ENCODE measurements at places on chromosomes 7 and 10.

DNA sequence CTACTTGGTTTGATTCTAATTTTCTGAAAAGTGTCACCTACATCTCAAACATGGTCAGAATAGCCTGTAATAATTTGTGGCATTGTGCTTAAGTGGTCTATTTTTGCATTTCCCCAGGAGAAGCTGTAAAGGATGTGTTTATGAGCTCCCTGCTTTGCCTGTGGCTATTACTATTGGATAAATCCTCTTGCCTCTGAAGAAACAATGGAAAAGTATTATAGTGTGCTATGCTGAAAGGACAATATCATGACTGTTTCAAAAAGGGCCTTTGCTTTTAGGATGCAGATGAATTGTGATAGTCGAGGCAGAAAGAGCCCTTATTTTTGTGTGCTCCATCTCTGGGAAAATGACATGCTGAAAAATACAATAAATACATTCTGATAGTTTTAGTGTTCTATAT is 94.1 kb upstream of the ARMC3 start:
- DNase-seq, result no peak

DNA sequence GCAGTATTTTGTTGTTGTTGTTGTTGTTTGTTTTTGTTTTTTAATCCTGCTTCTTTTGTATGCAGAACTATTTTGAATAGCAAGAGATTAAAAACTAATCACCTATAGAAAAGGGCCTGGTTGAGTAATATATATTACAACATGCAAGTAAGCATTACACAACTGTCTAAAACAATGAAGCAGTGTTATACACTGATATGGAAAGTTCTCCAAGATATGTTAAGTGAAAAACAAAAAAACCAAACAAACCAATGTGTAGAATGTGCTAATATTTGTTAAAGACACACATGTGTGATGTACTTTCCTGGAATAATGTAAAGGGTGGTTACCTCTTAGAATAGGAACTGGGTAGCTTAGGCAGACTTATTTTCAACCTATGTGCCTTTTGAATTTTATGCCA is 117.4 kb downstream of the ZNF365 start:
- DNase-seq, result no peak

- DNase-seq, result no peak
Measured at GRCh38 chr7:24036033-24036412, 248.0 kb upstream of the NPY start.

- no peak for DNase-seq
Measured at GRCh38 chr10:104334965-104335650, 3.2 kb downstream of the ITPRIP start.

- no peak for DNase-seq
Measured at GRCh38 chr10:29728541-29729049, 93.8 kb upstream of the SVIL start.

- no peak for DNase-seq
Measured at GRCh38 chr10:45058580-45058979, 57.9 kb downstream of the ZNF22 start.

GRCh38 chr10:95508730-95509129 is 52.4 kb downstream of the SORBS1 start:
- DNase-seq, result no peak

- DNase-seq, result no peak
Measured at GRCh38 chr10:75753621-75754020, 322.2 kb downstream of the LRMDA start.

GRCh38 chr10:113820507-113820906 is 33.4 kb downstream of the DCLRE1A start:
- DNase-seq, result no peak

- no peak for DNase-seq
Measured at GRCh38 chr10:62647375-62648092, 157.0 kb upstream of the ADO start.

DNA sequence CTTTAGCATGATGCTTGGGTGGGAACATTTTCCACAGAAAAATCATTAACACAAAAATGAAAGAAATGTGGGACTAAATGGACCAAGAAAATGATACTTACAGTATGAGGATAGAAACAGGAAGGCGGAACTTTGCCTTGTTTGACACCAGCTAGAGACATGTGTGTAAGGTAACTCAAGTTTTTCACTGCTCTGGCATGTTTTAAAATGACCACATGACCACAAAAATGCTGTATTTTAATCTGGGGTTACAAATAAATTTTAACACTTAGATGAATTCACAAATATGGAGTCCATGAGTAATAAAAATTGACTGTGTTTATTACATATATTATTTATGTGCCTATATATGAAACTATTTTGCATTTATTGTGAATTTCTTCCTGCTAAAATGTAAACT is 100.9 kb upstream of the PHYHIPL start:
- no peak for DNase-seq

DNA sequence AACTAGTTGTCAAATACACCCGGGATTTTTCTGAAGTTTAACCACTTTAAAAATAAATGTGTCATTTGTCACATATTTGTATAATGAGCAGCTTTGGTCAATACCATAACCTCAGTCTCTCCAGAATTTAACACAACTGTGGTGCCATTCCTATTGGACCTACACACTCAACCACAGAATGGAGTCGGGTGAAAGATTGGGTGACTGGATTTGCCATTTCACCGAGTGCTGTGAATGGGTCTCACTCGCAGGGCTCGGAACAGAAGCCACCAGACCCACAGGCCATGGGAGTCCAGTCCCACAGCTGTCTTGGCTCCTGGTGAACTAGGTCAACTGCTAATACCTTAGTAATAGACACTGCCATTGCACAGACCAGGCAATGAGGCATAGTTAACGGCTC is 298.4 kb downstream of the CCDC3 start:
- no peak for DNase-seq

GRCh38 chr7:146654048-146654447 is 537.4 kb downstream of the CNTNAP2 start:
- DNase-seq, result no peak

DNA sequence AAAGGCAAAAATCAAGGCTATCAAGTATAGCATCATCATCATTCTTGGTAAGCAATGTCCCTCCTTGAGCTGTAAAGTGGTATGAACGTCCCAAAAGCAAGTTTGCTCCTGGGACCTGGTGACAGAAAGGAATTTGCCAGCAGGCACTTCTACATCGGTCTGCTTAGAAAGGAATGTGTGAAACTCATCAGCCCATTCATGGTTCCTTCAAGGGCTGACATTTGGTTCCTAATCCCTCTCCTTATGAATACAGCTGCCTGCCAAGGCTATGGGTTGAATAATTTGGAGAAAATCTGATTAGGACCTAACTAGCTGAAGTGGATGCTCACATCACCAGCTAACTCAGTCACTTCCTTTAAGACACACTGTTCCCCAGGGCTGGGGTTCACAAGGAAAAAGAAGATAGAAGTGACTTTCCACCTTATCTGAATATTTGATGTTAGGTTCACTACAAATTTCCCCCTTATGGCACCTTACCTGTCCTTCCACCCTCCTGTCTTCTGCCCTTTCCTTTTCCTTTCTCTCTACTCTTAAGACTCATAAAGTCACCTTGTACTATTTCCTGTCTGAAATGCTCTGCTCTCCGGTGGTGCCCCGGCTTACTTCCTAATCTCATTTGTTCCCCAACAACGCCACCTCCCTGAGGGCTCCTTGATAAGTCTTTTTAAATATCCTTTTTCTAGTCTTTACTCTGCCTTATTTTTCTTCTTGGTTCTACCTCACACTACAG is 187.1 kb downstream of the NPSR1 start:
- no peak for DNase-seq

DNA sequence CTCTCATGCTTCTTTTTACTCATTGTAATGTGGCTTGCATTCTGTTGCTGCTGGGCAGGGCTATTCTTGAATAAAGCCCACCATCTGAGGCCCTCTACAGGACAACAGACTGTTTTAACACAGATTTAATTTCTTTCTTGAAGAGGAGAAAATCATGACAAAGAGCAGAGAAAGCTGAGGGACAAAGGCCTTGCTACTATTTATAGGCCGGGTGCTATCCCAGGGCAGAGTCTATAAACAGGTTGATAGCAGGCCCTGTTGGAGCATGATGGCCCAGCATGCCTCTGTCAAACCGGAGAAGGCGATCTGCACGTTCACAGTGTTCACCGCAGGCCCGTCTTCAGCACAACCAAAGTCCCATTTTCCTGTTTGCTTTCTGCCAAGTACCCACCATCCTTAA is 3.0 kb downstream of the VIPR2 start:
- DNase-seq, result no peak

DNA sequence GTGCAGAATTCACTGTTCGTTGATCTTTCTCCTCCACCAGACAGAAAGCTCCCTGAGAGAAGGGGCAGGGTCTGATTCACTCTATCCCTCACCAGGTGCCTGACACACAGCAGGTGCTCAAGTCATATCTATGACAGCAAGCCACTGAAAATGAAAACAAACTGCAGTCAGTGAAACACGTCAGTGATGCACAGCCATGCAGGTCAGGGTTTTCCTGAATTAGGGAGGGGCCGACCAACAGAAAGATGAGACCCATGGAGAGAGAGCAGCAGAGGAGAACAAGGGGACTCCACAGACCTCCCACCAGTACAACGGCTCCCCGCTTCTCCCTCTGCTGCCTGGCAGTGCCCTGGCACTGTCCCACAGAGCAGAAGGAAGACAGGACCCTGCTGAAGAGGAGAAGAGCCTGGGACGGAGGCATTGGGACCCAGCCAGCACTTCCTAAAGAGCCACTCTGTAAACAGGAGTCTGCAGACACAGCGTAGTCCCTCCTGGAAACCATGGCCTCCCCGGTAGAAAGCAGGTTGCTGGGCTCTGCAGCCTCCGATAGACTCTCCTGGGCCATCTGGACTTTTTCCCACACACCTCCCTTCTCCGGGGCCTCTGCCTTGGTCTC is 50.3 kb downstream of the FAM53B start:
- DNase-seq, result no peak

DNA sequence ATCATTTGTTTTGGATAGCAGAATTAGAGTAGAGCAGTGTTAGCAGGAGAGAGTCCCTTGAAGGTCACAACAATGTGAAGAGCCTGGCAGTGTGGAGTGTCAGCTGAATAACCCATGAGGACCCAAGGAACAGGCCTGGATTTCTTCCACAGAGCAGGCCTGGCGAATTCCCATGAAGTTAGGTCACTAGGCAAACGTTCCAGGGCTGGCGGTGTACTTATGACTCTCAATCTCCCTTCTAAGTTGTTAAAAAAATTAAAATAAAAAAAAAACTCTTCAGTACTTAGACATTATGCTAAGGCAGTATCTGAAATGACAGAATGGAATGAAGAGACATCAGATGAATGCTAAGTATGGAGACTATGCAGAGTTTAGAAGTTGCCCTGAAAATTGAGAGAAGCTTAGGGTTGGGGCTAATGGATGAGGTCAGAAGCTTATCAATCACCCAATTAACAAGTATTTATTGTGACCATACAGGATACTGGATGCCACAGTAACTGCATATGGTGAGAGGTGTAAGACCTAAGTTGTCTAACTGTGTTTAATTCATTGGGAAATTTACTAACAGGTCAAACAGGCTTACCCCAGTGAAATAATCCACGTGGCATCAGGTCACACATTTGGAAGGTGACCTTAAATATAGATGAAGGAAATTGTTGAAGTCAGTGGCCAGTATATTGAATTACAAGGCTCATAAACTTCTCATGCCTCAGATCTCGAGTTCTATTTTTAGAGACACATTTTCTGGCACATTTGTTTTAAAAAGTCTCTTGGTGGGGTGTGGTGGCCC is 126.2 kb upstream of the NRP1 start:
- DNase-seq, result no peak

DNA sequence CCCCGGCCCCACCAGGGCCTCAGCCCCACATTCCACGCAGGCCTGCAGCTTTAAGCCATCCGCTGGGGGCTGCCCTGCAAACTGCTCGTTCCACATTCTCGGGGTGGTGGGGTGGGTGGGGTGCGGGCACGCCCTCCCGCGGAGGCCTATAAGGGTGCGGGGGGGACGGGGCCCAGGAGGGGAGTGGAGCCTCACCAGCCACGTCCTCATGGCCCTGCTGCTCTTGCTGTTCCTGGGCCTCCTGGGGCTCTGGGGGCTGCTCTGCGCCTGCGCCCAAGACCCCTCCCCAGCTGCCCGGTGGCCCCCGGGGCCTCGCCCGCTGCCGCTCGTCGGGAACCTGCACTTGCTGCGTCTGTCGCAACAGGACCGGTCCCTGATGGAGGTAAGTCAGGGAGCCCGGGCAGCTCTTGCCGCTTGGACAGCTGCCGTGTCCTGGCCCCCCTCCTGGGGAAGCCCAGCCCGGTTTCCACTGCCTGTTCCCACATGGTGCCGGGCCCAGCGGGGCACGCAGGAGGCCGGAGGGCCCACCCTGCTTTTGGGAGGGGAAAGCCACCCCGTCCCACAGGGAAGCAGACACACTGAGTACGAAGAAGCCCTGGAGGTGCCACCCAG is at the start of gene CYP2W1:
Gene CYP2W1 (plus strand): TSS at position 178 of the 612 bp plus-strand sequence. CDS start 31 bp downstream, at position 209.
- DNase-seq, result no peak

- no peak for DNase-seq
Measured at GRCh38 chr10:4733843-4734224, 92.2 kb upstream of the AKR1E2 start.

- DNase-seq, result no peak
Measured at GRCh38 chr7:83413831-83414230, 235.1 kb downstream of the SEMA3E start.

DNA sequence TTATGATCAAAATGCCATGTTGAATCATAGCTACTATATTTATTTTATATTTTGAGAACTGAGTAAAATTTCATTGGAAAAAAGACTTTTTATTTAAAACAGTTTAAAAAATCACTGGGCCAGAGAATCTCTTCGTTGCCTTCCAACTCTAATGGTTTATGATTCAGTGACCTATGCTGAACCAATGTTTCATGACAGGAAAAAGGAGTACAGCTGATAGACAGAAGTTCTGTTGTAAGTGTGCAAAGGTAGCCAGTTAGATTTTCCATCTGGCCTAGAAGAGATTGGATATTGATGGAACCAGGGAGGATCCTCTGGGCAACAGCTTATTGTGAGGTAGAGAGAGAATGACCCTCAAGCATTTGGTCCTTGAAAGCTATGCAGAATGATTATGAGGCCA is 745.8 kb downstream of the SUGCT start:
- DNase-seq, result no peak

DNA sequence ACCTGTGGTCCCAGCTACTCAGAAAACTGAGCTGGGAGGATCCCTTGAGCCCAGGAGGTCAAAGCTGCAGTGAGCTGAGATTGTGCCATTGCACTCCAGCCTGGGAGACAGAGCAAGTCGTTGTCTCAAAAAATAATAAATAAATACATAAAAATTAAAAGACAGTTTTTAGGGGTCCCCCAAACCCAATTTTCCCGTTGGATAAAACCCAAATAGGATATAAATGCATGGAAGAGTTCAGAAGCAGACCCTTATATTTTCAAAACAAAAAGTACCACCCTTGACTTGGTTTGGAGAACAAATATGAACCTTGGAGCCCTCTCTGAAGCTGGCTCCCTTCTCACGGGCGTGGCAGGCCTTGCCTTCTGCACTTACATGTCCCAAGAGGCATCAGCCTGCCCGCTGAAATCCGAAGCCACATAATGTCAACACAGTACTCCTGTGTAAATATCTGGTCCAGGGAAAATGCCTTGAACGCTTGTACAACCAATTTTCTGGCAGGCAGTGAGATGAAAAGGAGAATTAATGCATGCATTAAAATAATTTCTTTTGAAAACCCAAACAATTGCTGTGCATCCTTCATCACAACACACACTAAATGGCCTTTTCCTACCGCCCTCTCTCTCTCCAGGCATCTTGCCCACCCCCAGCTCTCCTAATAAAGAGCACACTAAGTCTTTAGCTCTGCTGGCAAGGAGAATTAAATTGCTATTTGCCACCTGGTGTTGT is 46.4 kb upstream of the PARD3 start:
- DNase-seq, result no peak

- no peak for DNase-seq
Measured at GRCh38 chr7:39259391-39260003, 281.8 kb downstream of the POU6F2 start.

GRCh38 chr7:34575006-34575405 is 83.0 kb upstream of the NPSR1 start:
- DNase-seq, result no peak

- no peak for DNase-seq
Measured at GRCh38 chr7:70570029-70570428, 561.9 kb upstream of the GALNT17 start.
